Immature natural killer cell (primary cell): ENCODE measurements at places on chromosomes 11 and 22.

- no peak for DNase-seq
Measured at GRCh38 chr22:39984006-39984405, 10.7 kb upstream of the FAM83F start.

GRCh38 chr11:110873975-110874374, 161.7 kb upstream of the ARHGAP20 start:
- no peak for DNase-seq

GRCh38 chr11:124761301-124762104, 587 bp downstream of the ESAM start:
- DNase-seq = no peak

GRCh38 chr22:27880778-27881394, 38.2 kb downstream of the PITPNB start:
- DNase-seq = peak; percentile 12

DNA sequence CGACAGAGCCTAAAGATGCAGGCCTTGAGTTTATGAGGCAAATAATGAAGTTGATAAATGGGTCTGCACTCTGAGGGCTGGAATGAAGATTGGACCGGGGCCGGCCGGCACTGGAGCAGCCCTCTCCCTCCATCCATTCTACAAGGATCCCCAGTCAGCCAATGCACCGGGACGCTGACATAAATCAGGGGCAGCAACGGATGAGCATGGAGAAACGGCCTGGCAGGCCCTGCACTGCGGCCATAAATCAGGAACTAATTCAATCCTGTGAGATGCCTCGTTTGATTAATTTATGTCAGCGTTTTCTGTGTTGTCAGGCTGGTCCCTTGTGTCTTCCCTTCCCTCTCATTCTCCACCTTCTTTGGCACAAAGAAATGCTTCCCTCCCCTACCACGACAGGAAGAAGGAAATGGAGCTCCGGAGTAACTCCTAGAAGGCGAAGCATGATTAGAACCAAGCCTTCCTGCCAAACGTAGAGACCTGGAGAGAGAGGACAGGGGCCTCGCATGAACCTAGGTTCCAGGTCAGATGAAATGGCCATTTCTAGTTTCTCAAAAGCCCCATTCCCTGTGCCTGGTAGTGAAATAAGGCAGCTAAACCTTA, 358.4 kb downstream of the OPCML start:
- DNase-seq = no peak

- DNase-seq = peak; percentile 76
Measured at GRCh38 chr11:128482512-128483191, 104.7 kb downstream of the ETS1 start.

DNA sequence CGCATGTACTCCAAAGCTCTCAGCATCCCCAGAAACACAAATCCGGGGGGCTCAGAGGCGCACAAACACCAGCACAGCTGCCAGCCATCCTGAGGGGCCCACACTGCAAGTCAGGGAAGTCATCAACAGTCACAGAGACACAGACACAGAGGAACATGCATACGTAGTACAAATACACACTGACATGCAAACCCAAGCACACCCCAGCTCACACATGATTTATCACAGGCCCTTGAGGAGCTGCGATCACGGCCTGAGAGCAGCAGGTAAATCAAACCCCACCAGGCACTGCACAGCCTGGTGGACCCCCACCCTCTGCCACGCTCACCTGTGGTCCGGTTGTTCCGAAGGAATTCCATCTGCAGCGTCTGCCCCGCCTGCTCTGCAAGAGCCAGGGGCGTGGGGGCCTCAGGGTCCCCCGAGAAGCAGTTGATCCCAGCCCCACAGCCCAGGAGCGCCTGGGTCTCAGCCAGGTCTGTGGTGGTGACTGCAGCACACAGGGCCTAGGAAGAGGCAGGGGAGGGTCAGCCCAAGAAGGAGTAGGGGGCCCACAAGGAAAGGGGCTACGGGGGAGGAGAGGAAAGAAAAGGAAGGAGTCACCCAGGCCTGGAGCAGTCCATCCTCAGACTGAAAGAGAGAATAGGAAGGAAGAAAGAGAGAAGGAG, 28.5 kb upstream of the PDE2A start:
- no peak for DNase-seq

DNA sequence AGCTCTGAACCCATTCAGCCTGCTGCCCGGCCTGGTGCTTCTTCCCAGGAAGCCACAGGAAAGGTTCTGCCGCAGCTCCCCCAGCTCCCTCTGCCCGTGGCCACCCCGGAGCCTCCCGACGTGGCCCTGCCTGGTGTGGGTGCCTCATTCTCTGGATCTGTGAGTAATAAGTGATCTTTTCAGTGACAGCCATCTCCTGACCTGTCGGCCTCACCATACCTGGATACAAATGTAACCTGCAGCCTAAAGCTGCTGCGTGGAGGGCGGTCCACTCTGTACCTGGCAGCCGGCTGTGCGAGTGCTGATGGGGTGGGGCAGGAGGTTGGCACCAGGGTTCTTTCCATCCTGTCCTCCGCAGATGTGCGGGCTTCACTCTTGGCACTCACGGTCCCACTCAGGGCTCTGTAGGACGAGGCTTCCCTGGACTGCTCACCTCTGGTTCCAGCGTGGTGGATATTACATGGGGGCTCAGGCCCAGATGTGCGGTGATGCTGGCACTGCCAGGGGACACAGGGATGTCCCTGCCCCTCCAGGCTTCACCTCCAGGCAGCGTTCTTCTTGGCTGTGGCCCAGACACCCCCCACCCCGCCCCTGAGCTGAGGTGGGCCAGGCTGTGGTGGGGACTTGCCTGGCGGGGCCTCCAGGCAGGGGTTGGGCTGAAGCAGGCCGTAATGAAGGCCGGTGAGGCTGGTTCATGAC, 748.5 kb downstream of the BRD1 start:
- no peak for DNase-seq

DNA sequence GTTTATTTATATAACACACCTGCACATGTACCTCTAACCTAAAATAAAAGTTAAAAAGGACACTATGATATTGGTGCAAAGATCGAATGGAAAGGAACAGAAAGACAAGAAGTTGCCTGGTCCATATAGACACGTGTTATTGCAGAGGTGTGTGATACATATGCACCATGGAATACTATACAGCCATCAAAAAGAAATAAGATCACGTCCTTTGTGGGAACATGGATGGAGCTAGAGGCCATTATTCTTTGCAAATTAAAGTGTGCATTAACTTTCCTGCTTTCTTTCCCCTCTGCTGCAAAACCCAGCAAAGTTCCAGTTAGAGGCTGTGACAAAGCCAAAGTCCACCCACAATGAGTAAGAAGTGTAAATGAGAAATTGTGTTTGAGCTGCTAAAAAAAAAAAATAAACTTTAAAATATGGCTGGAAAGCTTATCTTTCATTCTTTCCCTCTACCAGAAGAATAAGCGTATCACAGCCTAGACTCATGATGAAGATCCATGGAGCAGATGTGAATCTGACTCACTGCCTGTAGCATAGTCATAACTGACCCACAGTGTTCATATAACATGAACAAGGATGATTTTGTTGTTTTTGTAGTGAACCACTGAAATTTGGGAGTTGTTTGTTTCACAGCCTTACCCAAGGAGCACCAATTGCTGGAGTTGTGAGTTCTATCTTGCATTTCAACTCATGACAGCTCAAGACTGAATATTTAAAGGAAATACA, 9.6 kb downstream of the OR52K1 start:
- DNase-seq = no peak

GRCh38 chr22:46707305-46707704, 30.7 kb downstream of the CERK start:
- no peak for DNase-seq

DNA sequence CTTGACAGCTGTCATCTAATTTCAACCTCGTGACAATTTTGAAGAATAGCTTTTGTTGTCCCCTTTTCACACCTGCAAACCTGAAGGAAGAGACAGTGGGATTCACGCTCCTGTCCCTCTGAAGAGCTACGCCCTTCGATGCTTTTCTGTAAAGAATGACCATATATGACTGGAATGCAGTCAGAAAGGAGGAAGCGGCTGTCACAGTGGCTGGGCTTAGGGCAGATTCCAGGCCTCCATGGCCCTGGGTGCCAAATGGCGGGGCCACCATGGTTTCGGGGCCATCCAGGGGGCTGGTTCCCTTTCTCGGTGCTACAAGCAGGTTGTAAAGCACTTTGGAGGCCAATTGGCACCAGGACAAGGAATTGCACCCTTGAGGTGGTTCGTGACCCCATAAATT, 22.2 kb upstream of the FGF19 start:
- DNase-seq = no peak

GRCh38 chr11:45926001-45926401, 3.5 kb downstream of the LARGE2 start:
- no peak for DNase-seq

DNA sequence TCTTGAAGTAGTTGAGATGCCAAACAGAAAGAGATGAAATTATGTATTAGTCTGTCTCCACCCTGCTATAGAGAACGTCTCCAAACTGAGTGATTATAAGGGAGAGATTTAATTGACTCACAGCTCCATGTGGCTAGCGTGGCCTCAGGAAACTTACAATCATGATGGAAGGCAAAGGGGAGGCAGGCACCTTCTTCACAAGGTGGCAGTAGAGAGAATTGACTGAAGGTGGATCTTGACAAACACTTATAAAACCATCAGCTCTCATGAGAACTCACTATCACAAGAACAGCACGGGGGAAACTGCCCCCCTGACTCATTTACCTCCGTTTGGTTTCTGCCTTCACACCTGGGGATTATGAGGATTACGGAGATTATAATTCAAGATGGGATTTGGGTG, 794.0 kb downstream of the CNTN5 start:
- DNase-seq = no peak

GRCh38 chr11:5107285-5107684, 30.9 kb downstream of the OR52A5 start:
- no peak for DNase-seq

- DNase-seq = no peak
Measured at GRCh38 chr22:23077627-23078461, 7.5 kb downstream of the GNAZ start.

DNA sequence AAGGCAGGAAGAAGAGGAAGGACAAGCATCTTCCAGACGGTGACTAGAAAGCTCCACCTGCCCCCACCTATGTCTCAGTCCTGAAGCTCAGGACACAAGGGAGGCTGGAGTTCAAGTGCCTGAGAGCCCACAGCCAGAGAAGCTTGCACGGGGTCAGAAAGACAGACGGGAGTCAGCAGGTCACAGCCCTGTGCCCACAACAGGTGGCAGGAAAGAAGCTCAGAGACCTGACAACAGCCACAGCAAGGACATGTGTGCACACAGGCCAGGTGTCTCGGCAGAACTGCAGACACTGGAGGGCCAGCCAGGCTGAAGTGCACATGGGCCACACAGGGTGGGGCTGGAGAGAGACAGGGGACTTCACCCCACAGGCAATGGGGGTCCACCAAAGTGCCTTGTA, 37.2 kb upstream of the MOB2 start:
- DNase-seq = no peak

DNA sequence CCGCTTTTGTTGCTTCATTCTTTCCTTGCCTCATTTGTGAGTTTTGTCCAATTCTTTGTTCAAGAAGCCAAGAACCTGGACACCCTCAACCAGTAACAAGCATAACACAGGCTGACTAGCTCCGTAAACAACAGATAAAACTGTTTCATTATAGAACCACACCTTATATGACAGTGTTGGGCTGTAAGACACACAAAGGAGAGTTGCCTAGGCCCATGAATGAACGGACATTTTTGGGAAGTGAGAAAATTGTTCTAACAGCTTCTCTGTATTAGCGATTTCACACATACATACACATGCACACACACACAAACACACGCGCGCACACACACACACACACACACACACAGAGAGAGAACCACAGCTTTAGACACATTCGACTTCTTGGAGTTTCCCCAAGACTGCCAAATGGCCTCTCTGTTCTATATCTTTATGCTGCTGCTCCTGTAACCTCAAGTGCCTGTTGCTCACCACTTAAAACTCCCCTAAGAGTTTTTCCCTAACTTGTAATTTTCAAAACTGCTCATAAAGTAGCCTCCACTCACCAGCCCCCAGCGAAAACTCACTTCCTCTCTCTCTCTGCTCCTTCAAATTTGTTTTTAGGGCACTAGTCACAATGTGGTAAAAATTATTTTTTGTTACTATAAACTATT, 35.9 kb downstream of the CTSC start:
- peak; percentile 59 for DNase-seq

DNA sequence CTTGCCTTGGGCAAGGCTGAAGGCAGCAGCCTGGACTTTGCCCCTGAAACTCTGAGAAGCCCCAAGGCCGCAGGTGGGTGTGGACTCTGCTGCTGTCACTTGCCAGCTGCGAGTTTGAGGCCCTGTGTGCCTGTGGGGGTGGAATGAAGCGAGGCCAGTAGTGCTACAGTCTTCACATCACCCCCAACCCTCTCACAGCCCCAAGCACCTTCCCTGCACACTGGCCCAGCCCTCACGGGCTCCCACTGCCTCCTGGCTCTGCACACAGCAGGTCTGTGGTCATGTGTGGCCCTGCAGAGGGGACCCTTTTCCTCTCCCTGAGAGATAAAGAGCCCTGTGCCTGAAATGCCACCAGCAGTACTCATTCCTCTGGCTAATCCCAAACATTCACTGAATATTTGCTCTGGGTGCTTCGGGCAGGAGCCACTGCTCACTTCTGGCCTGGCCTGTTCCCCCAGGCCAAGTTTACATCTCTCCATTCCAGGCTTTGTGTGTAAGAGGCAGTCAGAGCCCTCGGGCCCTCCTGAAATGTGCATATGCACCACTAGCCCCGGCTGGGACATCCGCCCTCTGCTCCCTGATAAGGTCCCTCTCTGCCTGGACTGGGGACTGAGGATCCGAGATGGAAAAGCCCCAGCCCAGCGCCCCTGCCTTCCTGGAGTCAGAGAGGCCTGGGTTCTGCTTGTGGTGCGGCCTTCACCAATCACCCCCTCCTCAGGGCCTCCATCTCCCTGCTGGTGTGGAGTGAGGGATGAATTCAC, 17.7 kb downstream of the MGAT3 start:
- no peak for DNase-seq

GRCh38 chr22:25060522-25061071, 108.1 kb downstream of the KIAA1671 start:
- DNase-seq = no peak

DNA sequence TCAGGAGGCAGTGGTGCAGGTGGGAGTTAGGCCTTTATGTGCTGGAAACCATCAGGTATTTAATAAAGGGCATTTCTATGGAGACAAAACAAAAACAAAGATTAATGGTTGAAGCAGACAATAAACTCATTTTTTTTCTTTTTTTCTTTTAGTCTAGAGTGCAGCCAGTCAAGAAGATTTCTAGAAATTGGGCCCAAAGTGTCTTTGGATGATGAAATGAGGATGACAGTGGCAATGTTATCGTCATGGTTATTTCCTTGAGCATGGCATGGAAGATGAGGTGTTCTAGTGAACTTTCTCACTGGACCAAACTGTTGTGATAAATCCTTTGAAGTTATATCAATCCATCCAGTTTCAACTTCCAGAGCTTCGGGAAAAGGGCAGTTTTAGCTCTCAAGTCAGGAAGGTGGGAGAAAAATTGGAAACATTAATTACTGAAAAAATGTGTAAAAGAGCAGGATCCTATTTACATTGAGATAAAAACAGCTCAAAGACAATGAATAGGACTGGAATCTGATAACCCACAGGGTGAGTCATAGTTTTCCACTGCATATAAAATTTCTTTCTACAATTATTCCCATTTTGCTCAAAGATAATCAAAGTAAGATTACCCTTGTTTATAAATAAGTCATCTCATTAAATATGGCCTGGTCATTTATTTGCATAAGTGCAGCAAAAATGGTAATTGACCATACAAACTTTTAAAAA, 33.0 kb downstream of the PRR5L start:
- no peak for DNase-seq
